ENCODE measurements at places on chromosomes 1 and 21.

DNA sequence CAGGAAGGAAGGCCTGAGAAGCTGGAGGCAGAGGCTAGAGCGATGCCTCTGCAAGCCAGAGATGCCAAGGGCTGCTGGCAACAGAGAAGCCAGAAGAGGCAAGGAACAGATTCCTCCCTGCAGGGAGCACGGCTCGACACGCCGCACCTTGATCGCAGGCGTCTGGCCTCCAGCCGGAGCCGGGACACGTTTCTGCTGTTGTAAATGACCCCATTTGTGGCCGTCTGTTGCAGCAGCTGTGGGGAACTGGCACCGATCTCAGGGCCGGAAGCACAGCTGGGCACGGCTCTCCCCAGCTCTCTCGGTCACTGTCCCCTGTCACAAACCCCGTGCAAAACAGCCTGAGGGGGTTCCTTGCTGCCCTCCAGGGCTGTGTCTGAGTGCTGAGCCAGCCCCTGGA, 59.6 kb downstream of the SIK1 start:
- no peak for DNase-seq

- DNase-seq: no peak
Observed at GRCh38 chr21:42973309-42973990, 912 bp upstream of the PKNOX1 start.

GRCh38 chr1:245469734-245470133, 314.9 kb downstream of the KIF26B start:
- no peak for DNase-seq

DNA sequence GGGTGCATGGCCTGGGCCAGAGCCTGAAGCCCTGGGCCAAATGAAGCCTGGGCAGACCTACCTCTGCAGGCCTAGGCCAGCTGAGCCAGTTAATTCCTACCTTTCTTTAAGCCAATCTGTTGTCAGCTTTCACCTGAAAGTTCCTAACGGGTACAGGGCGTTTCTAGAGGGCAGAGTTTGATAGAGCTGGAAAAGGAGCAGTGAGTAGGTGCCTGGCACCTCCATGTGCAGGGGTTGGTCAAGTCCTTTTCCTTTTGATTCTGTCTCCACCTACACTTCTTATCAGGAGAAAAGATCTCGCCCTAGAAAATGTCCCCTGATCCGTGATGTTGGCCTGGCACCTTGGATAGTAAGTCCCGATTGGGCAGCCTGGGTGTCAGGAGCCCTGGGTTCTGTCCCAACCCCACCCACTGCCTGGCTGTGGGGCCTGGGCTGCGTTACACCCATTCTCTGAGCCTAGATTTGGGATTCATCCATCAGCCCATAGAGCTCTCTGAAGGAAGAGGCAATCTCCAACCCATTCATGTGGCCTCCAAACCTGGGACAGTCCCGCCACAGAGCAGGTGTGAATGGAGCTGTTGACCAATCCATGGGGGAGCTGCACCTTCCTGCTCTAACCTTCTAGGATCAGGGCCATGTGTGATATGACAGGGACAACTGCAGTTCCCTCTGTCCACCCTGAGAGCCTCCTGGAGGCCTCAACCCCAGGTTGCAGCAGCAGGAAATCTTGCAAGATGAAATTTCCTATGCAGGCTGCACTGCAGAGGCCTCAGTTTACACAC, 304.3 kb downstream of the MATN1 start:
- no peak for DNase-seq

DNA sequence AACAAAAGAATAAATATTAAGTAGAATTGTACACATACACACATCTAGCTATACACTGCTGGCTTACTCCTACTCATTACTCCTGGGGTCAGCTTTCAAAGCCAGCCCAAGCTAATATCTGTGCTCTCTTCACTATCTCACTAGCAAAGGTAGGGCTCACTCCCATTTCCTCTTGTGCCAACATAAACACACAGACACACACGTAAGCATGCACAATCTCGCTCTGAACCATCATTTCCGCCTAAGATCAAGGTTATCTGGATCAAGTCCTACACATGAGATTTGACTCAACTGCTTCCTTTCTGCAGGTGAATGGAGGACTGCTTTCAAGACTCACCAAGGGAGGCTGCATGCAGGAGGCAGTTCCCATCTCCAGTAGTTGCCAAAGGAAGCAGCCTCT, 28.8 kb upstream of the MTMR11 start:
- DNase-seq: no peak

DNA sequence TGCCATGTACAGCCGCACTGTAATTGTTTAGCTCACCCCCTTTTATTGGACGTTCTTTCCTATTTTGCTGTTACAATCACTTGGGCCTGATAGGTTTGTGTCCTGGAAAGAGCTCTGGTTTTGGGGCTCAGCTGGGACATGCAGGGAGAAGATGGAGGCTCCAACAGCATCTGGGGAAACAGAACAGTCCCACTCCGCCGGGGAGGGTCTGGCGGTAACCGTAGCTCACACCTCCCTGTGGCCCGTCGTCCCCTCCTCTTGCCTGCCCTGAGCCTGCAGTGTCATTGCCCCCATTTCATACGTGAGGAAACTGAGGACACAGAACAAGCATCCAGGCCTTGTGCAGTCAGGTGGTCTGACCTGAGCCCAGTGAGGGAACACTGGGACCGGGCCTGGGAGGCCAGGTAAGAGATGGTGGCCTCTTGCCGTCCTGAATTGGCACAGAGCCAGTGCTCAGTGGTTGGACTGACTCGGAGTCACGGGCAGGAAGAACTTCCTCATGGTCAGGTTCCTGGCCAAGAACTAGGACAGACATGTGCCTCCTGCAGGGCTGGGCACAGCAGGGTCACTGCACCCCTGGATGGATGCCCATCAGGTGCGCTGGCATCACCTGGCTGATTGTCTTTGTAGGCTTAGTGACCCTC, 41.8 kb downstream of the S100B start:
- DNase-seq: no peak

- DNase-seq: no peak
Observed at GRCh38 chr1:112720800-112721199, 5.7 kb upstream of the PPM1J start.

DNA sequence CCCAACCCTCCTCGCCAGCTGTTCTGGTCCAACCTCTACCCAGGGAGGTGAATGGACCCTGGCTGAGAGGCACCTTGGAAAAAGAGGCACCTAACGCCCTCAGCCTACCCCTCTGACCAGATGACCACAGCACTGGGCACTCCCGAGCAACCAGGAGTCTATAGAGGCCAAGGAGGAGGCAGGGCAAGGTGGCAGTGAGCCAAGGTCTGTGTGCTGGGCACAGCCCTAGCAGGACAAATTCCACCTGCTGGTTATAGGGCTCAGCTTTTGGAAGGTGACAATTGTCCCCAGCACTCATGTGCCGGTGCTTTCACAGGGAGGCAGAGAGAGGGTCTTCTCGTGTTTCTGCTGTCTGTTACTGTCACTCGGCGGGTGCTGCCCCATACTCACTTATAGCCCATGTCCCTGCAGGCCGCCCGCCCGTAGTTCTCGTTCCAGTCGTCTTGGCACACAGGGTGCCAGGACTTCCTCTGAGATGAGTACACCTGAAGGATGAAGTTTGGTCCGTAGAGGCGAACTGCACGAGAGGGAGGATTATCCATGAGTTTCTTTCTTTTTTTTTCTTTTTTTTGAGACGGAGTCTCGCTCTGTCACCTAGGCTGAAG, 27.8 kb downstream of the TMPRSS2 start:
- no peak for DNase-seq

Measured in activated CD4-positive, alpha-beta T cell treated with anti-CD3 and anti-CD28 coated beads for 36 hours (primary cell).